Thymus (tissue), 14 donors: ENCODE measurements at places on chromosomes 2 and 18.

DNA sequence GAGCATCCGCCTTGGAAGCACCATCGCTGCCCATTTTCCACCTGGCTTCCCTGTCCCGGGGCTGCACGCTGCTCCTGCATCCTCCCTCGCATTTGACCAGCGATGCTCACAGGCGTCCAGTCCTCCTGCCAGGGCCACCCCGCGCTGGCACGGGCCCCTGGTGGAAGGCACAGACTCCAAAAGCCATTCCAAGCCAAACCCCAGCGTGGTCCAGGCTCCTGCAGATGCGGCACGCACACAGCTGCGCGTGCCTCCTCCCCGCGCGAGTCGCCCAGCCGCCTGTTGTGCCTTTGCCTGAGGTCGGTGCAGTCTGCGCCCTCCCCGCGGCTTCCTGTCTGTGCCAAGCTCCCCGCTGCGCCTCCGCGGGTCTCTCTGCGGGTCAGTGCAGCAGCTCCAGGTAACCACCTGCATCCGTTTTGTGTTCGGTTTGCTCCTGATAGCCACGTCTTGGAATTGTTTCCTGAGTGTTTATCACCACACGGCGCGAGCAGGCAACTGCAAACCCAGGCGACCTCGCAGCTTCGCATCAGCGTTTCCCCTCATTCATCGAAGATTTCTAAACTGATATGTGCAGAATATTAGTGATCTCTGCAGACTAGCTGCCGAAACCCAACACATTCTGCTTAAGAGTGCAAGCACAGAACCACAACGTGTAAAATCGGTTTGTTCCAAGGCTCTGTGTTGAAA is 65.2 kb upstream of the SALL3 start:
- H3K27me3 ChIP-seq, result no peaks in the 10 kb centered on the region
- no peaks in the 10 kb centered on the region for H3K4me1 ChIP-seq
- H3K4me3 ChIP-seq, result no peak overlapping the region
- H3K27ac ChIP-seq, result no peak overlapping the region

GRCh38 chr2:21627938-21628337 is 504.2 kb downstream of the TDRD15 start:
- DNase-seq, result no peak
- no peak overlapping the region for H3K4me3 ChIP-seq

- H3K36me3 ChIP-seq, result no peaks in the 10 kb centered on the region
- no peak overlapping the region for H3K27ac ChIP-seq
- H3K4me1 ChIP-seq, result no peaks in the 10 kb centered on the region
These were observed 217.0 kb upstream of the ZNF521 start for GRCh38 chr18:25568986-25569385.

- H3K4me1 ChIP-seq, result no peaks in the 10 kb centered on the region
- H3K27me3 ChIP-seq, result no peaks in the 10 kb centered on the region
- no peaks in the 10 kb centered on the region for H3K36me3 ChIP-seq
- no peak overlapping the region for H3K27ac ChIP-seq
- no peak overlapping the region for H3K4me3 ChIP-seq
These were observed 163.1 kb downstream of the ASB1 start for GRCh38 chr2:238589591-238590460.

DNA sequence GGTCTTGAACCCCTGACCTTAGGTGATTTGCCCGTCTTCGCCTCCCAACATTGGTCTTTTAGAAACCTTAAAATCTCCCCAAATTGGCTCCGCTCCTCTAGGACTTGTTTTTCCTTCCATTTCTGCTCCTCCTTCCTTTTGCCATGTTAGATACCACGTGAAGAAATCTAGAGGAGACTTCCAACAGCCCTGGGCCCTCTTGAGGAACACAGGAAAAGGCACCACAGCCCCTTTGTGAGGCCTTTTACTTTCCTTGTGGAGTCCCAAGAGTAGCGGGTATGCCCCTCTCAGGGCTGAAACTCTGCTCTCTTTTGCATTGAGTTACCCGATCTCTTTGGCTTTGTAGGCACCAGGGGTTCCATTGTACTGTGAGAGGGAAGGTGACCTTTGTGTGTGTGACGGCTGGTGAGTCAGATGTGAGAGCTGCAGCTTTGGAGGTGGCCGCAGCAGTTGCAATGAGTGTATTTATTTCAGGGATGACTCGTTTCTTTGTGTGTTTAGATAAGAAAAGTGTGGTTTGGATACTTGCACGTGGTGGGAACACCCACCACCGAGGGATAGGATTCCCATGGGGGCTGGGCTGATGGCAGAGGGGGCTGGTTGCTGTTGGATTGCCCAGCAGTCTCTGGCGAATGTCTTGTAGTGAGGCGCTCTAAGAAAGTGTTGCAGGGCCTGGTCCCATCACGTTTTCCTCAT is 218.4 kb upstream of the HS6ST1 start:
- no peaks in the 10 kb centered on the region for H3K27me3 ChIP-seq
- no peaks in the 10 kb centered on the region for H3K36me3 ChIP-seq
- no peak overlapping the region for H3K4me3 ChIP-seq
- peaks cover 40% of the 10 kb centered on the region for H3K4me1 ChIP-seq
- no peak overlapping the region for H3K27ac ChIP-seq

DNA sequence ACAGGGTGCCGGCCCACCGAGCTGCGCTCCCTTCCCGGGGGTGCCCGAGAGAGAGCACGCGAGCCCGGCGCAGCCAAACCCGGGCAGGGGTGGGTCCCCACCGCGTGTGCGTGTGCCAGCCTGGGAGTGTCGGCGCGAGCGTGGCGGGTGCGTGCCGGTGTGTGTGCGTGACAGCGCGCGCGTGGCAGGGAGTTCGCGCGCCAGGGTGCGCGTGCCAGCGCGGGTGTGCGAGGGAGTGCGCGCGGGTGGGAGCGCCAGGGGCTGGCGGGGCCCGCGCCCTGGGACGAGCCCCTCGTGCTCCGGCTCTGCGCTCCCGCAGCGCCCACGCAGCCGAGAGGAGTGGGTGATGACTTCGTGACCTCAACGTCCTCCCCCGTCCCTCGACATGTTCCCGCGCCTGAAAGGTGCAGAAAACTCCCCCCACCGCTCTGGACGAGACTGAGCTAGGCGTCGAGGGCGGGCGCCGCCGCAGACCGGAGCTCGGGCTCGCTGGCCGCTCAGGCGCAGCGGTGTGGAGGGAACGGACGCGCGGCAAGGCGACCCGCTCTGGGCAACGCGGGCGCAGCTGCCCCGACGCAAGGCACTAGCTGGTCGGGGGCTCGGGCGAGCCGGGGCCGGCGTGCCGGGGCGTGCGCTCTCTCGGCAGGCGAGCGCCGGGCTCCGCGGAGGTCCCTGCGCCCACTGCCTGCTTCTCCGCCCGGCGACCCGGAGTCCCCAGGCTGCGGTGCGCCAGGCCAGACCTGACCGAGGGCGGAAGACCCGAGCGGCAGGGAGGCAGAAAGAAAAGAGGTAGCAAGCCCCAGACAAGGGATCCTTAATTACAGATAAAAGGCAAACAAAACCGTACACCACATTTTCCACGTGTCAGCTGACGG is 582.8 kb downstream of the ZEB2 start:
- H3K36me3 ChIP-seq, result no peaks in the 10 kb centered on the region
- peaks cover 31% of the 10 kb centered on the region for H3K27me3 ChIP-seq
- H3K4me1 ChIP-seq, result no peaks in the 10 kb centered on the region
- peak overlapping the region; percentile 44 for H3K4me3 ChIP-seq
- no peak overlapping the region for H3K27ac ChIP-seq
